Left renal cortex interstitium (tissue), 4 donors: ENCODE measurements at places on chromosomes 1 and 21.

DNA sequence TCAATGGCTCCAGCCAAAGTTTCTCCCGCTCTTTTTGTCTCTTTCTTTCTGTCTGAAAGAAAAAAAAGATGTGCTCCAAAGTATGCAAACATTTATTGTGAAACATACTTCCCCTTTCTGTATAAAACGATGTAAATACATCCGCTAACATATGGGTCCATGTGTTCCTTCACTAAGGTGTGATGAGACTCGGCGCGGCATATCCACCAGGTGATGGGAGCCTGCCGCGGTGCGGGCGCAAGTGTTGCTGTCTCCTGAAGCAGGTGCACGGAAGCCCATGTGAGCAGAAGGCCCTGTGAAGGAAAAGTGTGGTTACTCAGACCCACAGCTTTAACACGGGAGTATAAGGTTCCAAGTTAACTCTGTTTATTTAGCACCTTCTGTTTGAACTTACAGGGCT, 466.6 kb upstream of the C1orf87 start:
- no peak for DNase-seq

DNA sequence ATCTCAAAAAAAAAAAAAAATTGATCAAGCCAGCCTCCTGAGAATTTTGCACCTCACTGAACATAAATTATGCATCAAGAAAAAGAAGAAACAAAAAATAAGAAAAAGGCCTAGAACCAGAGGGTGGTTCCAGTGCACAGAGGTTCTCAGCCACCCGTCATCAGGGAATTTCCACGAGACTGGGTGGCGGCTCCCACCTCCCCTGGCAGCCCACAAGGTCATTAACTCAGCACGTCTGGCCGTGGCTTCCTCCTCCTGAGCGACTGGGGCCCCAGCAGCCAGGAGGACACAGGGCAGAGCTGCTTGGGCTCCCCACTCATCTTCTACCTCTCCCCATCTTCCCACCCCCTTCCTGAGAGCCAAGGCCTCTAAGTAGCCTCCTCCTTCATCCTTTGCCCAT, 15.7 kb upstream of the TMEM51 start:
- no peak for DNase-seq

GRCh38 chr1:242787968-242788367, 263.5 kb upstream of the PLD5 start:
- no peak for DNase-seq

DNA sequence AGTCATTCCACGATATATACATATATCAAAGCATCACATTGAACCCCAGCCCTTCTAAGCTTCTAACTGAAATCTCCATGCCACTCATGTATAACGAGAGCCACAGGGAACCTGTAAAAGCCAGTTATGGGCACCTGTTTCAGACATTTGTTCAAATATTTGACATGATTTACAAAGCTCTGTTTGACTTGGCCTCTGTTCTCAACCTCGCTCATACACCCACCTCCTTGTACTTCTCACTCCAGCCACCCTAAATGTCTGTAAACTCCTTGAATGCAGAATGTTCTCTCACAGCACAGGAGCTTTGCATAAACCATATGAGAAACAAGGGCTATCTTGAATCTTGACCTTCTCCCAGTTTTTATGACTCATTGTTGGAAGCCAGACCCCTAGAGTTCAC, 36.9 kb upstream of the CD2 start:
- DNase-seq, result no peak

DNA sequence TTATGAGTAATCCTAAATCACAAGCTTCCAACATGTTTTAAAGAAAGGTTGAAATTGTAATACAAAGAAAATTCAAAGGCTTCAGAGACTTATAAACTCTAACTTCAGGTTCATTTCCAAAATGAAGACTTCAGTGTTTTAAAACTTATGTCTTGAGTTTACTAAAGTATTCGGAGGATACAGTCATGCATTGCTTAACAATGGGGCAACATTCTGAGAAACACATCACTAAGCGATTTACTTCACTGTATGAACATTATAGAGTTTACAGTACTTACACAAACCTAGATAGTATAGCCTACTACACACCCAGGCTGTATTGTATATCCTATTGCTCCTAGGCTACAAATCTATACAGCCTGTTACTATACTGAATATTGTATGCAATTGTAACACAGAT, 38.3 kb downstream of the CEP170 start:
- no peak for DNase-seq

DNA sequence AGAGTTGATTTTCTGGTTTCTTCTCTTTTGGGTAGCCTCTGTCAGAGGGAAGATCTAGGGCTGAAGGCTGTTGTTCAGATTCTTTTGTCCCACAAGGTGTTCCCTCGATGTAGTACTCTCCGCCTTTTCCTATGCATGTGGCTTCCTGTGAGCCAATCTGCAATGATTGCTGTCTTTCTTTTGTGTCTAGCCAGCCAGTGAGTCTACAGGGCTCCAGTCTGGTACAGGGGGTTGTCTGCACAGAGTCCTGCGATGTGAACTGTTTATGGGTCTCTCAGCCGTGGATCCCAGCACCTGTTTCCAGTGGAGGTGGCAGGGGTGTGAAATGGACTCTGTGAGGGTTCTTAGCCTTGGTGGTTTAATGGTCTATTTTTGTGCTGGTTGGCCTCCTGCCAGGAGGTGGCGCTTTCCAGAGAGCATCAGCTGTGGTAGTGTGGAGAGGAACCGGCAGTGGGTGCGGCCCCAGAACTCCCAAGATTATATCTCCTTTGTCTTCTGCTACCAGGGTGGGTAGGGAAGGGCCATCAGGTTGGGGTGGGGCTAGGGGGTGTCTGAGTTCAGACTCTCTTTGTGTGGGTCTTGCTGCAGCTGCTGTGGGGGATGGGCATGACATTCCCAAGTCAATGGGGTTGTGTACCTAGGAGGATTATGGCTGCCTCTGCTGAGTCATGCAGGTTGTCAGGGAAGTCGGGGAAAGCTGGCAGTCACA, 81.3 kb upstream of the C21orf91 start:
- DNase-seq, result no peak

DNA sequence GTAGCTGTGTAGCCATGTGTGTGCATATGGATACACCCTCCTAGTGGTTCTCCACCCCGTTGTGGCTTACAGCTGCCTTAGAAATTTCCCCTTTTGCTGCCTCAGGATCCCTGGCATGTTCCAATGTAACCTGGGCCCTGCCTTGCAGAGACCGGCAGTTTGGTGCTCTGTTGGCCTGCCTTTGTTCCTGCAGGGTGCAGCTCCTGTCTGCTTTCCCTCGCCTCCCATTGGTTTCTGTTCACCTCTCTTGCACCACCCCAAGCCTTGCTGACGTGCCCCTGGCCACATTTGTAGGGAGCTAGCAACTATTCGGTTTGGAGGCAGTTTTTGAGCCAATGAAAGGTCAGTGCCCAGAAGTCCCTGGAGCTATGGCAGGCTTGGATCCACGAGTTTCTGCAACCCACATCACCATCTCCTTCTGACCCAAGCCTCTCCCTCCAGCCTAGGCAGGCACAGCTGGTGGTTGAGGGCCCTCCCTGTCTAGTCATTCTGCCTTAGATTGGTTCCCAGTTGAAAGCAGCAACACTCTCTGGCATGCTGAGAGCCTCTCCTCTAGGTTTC, 54.9 kb downstream of the MAB21L3 start:
- no peak for DNase-seq

- no peak for DNase-seq
These were observed 10.5 kb downstream of the ARID1A start for GRCh38 chr1:26706315-26706714.

DNA sequence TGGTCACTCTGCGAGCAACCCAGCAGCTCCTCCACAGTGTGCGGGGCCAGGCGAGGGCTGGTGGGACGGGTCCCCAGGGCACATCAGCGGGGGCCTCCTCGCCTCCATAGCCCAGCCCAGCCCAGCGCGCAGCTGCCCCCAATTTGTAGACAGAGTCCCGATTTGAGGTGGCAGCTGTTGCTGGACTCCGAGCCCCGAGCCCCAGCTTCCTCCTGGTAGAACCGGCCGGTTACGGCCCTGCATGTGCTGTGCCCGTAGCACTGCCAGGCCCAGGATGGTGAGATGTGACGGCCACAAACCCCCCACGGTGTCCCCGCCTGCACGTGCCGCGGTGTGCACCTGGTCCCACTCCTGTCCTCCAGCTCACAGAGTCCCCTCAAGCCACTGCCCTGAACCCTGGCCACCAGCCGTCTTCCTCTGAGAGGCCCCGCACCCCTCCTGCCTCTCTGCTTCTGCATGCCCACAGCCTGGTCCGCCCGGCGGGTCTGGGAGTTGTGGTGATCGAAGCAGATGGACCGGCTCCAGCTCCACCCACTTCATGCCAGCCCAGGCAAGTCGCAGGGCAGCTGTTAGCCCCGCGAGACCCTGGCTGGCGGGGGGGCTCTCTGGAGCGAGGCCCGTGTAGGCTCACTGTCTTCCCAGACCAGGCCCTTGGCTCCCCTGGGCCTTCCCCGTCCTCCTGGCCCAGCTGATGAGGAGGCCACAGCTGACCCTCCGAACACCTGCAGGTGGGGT, 55.5 kb downstream of the MORN1 start:
- no peak for DNase-seq

DNA sequence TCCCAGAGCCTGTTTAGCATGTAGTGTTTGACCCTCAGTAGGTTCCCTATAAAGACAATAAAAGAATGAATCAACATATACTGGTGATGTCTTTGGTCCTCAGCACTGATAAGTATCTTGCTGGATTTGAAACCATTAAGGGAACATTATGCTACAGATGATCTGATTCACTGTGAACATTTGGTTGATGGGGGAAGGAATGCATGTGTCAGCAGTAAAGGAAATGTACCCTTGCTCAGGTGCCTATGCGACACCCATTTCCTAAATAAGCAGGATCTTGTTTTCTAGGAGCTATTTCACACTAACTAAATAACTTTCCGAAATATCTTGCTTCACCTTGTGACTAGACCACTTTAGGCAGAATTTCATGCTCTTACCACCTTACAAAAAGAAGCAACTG, 13.0 kb downstream of the TEX38 start:
- DNase-seq, result no peak

- DNase-seq, result no peak
These were observed 109.2 kb downstream of the TNNI3K start for GRCh38 chr1:74344387-74344786.

DNA sequence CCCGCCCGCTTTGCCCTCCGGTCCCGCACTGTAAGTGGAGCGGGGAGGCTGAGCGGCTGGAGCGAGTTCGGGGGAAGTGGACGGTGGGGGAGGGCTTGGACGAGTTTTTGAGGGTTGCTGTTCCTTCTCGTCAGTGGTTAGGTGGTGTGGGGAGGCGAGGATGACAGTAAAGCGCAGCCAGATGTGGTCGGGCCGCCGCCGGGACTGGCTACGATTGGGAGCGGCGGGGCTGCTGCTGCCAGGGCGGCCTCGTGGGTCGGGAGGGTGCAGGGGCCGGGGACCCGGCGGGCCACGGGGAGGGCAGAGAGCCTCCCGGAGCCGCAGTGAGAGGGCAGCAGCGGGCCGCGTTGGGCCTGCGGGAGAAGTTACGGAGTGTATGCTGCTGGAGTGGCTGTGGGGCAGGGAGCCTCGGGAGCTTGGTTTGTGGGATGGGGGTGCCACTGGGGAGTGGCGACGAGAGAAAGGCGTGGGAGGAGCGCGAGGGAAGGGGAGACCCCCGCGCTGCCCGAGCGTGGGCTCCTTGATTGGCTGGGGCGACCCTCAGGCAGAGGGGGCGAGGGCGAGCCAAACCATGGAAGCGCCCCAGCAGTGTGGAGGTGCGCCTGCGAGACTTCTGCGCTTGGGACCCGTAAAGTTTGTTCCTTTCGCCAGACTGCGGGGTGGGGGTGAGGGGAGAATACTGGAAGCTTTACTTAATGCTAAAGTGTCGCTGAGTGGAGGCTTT, 2.1 kb downstream of the ADGRL2 start:
- peak; percentile 65 for DNase-seq

DNA sequence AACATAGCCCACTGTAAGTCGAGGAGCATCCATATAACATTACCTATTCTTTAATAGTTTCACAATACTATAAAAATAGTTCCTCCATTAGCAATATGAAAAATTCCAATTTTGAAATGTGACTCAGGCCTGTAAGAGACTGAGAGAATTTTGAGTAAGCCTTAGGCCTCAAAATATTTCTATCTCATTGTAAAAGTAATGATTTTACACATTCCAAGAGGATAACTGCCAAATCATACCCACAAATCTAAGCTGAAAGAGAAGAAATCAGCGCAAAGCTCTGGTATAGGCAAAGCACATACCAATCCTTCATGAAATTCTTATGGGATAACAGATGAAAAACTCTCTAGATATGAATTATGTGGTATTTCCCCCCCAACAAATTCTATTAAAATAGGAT, 144.1 kb downstream of the CDC42BPA start:
- no peak for DNase-seq

GRCh38 chr1:233516732-233517131, 97.2 kb upstream of the KCNK1 start:
- DNase-seq, result no peak

- DNase-seq, result no peak
These were observed 3.7 kb downstream of the ATP1A1 start for GRCh38 chr1:116376729-116377086.

DNA sequence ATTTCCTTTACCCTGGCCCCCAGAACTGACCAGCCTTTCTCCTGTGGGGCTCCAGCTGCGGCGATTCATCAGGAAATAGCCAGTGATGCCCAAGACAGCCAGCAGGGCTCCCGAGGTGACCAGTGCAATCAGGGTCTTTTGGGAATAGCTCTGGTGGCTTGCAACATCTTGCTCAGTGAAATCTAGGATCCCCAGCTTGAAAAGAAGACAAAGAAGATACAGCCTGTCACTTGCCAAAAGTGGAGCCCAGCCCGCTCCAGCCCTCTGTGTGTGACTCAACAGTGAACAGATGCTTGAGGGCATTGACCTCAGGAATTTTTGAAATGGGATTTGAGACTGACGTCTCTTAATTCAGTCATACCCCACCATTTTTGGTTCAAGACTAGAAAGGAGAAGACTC, 22.3 kb downstream of the CD34 start:
- DNase-seq, result no peak

DNA sequence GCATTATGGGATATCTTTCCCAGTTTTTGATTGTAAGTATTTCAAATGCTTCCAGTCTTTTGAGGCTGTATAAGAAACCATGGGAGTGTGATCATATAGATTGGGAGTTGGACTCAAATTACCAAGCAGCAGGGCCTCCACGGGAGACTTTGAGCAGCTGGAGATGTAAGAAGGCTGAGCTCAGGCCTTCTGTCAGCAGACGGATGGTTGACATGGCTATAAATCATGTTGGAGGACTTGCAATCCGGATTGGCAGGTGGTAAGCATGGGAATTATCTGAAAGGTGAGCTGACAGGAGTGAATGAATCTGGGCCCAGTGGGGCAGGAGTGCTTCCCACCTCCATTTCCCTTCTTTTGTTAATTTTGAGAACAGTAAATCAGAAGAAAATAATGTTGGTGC, 83.2 kb upstream of the PPM1J start:
- DNase-seq, result no peak

GRCh38 chr1:17045634-17046333, 8.0 kb downstream of the SDHB start:
- no peak for DNase-seq

DNA sequence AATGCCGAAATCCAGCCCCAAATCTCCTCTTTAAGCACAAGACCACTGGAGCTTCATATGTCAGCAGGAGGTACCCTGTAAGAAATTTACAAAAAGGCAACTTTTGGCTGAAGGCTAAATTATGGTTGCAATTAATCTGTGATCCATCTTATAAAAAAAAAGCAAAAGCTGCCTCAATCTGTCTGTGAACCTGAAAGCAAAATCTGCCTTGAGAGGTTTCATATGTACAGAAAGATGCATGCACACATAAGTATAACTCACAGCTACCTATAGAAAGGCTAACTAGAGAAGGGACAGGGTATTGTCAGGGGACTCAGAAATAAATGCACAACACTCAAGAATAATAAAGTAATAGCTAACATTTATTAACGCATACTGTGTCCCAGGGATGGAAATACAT, 964.2 kb upstream of the ADGRL2 start:
- DNase-seq, result no peak

GRCh38 chr21:36129219-36129618, 5.7 kb upstream of the CBR3 start:
- no peak for DNase-seq
